Aortic smooth muscle cell (primary cell): ENCODE measurements at places on chromosomes 2 and 18. TPM values are rescaled to one million over a fixed set of nuclear protein-coding genes. Genes with fewer than 3 reads are reported as not detected.

The PJVK gene
- total RNA-seq, result 1.2 and 1.5 TPM in 2 replicates

The GREB1 gene
- total RNA-seq, result 0.12 and 0.40 TPM in 2 replicates

The COBLL1 gene
- 3.6 and 8.7 TPM in 2 replicates for total RNA-seq

The CD226 gene
- 0.53 and 0.56 TPM in 2 replicates for total RNA-seq

The CYP26B1 gene
- total RNA-seq, result 0.25 and 0.92 TPM in 2 replicates

The SIX3 gene
- total RNA-seq, result not detected in 2 replicates

The CXCR1 gene
- not detected in 2 replicates for total RNA-seq

The NCOA1 gene
- 12.4 and 18.2 TPM in 2 replicates for total RNA-seq

The CNDP1 gene
- 0.06 TPM in 1 of 2 replicates, not detected in the other for total RNA-seq

The CYTIP gene
- total RNA-seq, result 1.7 and 2.4 TPM in 2 replicates

The NLRC4 gene
- not detected in 2 replicates for total RNA-seq

The ST8SIA5 gene
- under 0.01 TPM in 2 replicates for total RNA-seq

The ERICH2 gene
- not detected in 2 replicates for total RNA-seq

The MYO5B gene
- 0.06 and 0.13 TPM in 2 replicates for total RNA-seq

The ANKRD62 gene
- under 0.01 TPM in 1 of 2 replicates, not detected in the other for total RNA-seq

The VIL1 gene
- not detected in 2 replicates for total RNA-seq

The IL1F10 gene
- not detected in 2 replicates for total RNA-seq

The COL4A3 gene
- 16.2 and 23.5 TPM in 2 replicates for total RNA-seq

The NUP35 gene
- total RNA-seq, result 8.2 and 13.1 TPM in 2 replicates

The CAPN14 gene
- 0.12 and 0.26 TPM in 2 replicates for total RNA-seq

The RGPD4 gene
- under 0.01 TPM in 1 of 2 replicates, not detected in the other for total RNA-seq

The CDCA7 gene
- 0.56 and 0.92 TPM in 2 replicates for total RNA-seq

The PAX8 gene
- 0.13 and 0.19 TPM in 2 replicates for total RNA-seq
